CD14-positive monocyte (primary cell): ENCODE measurements at places on chromosomes 12 and 14. TPM values are rescaled to one million over a fixed set of nuclear protein-coding genes. Genes with fewer than 3 reads are reported as not detected.

GRCh38 chr14:53325176-53325806 is 172.2 kb upstream of the DDHD1 start:
- DNase-seq = no peak

DNA sequence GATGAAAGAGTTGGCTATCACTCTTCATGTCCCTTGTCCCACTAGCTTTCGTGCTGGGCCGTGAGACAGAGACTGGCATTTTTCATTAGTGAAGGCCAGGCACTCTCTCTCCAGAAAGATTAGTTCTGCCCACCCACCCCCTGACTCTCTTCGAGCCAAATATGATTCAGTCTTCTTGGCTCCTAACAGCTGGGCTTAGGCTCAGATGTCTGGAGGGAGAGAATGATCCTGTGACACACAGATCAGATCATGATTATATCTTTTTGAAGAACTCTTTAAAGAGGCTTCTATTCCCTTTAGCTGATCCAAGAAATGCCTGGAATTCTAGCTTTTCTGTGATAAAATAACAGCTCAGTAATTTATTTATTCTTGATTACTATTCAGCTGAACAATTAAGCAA is 5.2 kb upstream of the GNG2 start:
- no peak for DNase-seq

DNA sequence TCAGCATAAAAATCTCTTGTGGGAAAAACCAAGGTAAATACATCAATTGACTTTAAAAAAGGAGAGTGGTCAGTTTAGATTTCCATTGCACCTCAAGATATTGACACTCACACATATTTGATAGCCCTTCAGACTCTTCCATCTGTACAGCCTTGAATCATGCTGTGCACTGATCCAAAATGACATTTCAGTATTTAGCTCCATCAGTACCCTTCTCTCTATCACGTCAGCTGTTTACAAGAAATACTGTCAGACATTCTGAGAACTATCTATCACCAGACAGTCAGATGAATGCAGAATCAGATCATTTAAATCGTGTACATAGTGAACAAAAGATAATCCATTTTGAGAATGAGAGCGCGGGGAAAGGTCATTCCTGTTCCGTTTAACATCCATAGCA is 511.9 kb downstream of the RPL10L start:
- DNase-seq = no peak

DNA sequence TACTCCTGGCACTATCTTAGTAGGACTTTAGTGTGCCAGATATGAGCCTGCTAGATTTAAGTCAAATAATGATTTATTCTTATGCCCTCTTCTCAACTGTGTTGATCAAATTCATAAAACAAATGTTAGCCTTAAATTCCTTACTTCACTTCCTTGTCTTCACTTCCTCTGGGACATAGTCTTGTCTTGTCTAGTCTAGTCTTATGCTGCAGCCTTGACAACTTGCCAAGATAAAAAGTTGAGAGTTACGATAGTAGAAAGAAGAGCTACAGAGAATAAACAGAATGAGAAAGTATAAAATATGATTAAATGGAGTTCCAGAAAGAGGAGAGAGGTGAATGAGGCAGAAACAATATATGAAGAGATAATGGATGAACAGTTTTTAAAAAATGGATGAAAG is 378.1 kb downstream of the DAD1 start:
- DNase-seq = no peak

DNA sequence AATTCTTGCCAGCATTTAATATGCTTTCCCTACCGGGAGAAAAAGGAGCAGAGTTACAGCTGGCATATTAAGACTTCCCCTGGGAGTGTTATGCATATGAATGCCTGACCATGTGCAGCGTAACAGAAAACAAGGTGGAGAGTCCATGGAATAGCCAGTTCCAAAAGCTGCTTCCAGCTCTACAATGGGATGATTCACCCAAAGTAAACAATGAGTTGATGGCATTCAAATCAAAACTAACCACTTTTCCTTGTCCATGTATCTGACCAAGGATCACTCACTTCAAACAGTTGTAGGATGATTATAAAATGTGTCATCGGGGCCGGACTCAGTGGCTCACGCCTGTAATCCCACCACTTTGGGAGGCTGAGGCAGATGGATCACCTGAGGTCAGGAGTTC is 48.1 kb upstream of the BICDL1 start:
- no peak for DNase-seq

GRCh38 chr14:34452258-34452822 is 9.7 kb downstream of the SPTSSA start:
- no peak for DNase-seq

- DNase-seq = no peak
Observed at GRCh38 chr14:56241461-56241860, 123.2 kb downstream of the PELI2 start.

DNA sequence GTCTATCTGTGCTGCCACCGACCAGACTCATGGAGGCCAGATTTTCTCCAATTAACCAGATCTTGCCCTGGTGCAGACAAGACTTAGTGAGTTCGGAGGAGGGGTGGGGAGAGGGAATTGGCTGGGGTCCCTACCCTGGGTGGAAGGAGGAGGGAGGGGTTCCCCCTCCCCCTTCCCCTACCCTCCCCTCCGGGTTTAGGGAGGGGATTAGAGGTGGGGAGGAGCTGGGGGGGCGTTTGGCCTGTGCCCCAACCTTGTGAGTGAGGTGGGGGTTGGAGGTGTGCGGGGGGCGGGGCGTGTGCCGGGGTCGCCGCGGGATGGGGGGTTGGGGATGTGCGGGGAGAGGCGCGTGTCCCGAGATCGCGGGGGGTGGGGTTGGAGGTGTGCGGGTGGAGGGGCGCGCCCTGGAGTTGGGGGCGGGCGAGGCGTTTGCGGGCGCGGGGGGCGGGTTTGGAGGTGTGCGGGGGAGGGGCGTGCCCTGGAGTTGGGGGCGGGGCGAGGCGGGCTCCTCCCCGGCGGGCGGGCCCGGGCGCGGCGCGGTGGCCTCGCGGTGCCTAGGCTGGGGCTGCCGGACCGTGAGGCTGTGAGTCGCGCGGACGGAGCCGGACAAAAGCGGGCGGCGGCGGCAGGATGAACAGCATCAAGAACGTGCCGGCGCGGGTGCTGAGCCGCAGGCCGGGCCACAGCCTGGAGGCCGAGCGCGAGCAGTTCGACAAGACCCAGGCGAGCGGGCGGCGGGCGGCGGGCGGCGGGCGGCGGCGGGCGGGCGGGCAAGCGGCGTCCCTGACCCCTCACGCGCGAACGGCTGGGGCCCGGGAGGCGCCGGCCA is at the start of gene HIP1R:
Gene HIP1R, plus strand, starts transcription at position 537 of the 829 bp plus-strand sequence. Its CDS starts 94 bp downstream, at position 631.
- DNase-seq = no peak

- DNase-seq = no peak
Observed at GRCh38 chr12:120370343-120371243, 1.6 kb upstream of the MSI1 start.

GRCh38 chr12:79420146-79420618 is 270.6 kb downstream of the PAWR start:
- DNase-seq = no peak

- DNase-seq = no peak
Observed at GRCh38 chr12:103737881-103738280, 103.2 kb downstream of the NT5DC3 start.

- no peak for DNase-seq
Observed at GRCh38 chr14:104693482-104694431, 4.3 kb downstream of the INF2 start.

DNA sequence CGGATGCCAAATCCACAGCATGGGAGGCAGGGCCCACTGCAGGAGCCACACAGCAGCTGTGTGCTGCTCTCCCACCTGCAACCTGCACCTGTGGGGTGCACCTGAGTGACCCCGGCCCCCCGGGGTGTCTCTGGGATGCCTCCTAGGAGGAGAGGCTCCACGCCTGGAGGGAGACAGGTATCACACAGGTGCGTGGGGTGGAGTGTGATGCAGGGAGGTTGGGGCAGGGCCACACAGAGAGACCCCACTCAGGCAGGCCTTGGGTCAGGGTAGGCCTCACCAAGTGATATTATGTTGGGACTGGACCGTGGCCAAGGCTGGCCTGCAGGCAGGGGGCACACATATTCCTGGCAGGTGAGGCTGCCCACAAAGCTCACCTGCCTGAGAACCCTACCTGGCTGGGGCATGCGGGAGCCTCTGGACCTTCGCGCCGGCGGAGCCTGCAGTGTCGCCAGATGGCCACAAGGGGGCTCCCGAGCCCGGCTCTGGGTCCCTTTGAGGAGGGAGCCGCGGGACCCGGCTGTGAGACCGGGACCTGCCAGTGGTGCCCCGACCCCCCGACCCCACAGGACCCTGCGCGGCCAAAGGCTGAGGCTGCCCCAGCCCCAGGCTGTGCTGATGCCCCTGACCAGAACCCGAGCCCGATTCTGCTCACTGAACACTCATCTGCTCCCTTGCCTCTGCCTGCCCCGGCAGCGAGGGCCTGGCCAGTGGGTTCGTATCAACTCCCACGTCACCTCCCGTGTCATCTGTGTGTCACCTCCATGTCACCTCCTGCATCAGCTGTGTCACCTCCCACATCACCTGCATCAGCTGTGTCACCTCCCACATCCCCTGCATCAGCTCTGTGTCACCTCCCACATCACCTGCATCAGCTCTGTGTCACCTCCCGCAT is 11.4 kb downstream of the TMEM121 start:
- peak; percentile 46 for DNase-seq

- no peak for DNase-seq
Observed at GRCh38 chr12:122150127-122150681, 23.8 kb downstream of the IL31 start.

- DNase-seq = peak; percentile 85
Observed at GRCh38 chr12:54364413-54364812, at the start of gene GPR84. GPR84 (minus strand) TSS chr12:54364486; CDS start chr12:54363851, 635 bp downstream.

- DNase-seq = no peak
Observed at GRCh38 chr12:26736563-26737486, 96.2 kb downstream of the ITPR2 start.

- DNase-seq = no peak
Observed at GRCh38 chr12:24307716-24308335, 358.4 kb upstream of the SOX5 start.

- DNase-seq = no peak
Observed at GRCh38 chr12:64819816-64820402, 4.5 kb upstream of the TBC1D30 start.

DNA sequence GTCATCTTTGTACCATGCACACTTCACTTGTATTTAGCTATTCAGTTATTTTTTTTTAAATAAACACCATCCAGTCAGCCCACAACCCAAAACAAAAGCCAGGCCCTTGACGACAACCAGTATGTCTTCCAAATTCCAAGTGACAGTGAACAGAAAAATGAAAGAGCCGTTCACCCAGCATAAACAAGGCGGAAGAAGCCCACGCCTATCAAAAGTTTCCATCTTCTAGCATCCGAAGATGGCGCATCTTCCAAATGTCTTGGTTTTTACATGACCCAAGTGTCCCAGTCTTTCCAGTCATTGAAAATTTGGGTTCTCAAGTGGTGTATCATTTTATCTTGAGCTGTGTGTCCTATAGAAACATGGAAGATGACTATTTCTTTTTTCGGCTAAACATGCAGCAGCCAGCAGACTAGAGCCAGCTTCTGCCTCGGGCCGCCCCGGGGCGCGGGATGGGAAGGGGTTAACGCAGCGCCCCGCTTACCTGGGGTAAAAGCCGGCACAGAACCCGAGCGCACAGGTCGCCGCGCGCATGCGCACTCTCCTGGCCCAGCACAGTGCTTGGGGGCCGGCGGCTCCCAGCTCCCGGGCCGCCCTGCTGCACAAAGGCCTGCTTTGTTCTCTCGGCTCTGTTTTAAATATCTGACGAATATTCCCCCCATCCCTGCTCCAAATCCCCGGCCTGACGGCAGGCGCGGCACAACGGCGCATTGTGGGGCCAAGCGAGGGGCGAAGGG is 164.8 kb downstream of the ZFP36L1 start:
- peak; percentile 30 for DNase-seq

GRCh38 chr12:108543652-108544051 is 17.3 kb downstream of the SART3 start:
- DNase-seq = no peak

DNA sequence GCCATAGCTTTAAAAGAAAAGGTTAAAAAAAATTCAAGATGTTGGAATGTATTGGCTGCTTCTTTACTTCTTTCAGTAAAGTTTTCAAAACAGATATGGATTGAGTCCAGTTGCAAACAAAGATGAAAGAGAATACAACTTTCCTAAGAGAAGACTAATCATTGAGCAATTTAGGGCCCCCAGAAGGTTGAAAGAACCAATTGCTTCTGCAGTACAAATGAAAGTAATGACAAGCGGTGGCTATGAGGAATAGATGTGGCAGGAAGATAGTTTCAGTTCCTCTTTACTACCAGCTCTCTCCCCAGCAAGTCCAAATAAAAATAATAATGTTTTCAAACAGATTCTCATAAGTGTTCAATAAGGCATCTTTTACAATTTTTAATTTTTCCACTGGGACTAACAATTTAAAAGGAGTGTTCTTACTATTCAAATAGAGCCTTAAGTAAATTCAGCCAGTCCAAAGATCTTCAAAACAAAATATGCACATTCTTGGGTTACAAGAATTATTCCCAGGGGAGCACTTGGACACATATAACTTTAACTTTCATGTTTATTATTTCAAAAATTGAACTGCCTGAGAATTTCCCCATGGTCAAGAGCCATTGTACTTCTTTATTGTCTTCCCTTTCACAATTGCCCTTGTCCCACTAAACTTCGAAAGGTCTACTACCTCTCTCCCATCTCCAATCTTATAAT is 62.3 kb upstream of the PPP1R12A start:
- DNase-seq = peak; percentile 32

DNA sequence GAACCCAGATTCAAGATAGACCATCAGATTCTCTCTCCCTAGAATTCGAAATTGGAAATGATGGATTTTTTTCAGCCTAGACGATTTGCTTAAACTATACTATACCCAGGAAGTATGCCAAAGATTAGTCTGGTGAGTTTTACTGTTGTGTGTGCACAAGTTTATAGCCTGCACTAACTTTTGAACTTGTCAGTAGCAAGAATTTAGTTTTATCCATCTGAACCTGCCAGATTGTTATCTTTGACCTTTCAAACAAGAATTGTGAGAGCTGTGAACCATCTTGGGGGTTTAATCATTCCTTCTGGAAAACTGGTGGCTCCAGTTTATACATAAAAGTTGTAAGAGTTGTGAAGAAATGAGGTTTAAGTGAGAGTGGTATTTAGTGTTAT is 243.5 kb upstream of the DAAM1 start:
- DNase-seq = no peak

DNA sequence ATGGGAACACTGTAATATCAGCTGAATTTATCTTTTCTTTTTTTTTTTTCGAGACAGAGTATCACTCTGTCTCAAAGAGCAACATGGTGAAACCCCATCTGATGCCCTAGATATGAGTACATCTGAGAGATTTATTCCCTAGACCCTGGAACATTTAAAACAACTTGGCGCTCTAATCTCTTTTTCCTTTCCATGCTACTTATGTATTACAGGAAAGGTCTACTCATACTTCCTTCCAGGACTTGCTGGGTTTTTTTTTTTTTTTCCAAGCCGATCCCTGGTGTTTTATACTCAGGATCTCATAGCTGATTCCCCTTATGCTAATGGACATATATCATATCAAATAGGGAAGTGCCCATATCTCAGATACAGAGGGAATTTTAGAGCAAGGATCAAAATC is 83.1 kb downstream of the MAPKAPK5 start:
- DNase-seq = no peak

GRCh38 chr14:72828604-72829003 is 65.3 kb downstream of the DPF3 start:
- no peak for DNase-seq

GRCh38 chr14:85531587-85532373 is 1.8 kb downstream of the FLRT2 start:
- DNase-seq = peak; percentile 36

GRCh38 chr12:107818984-107819383 is 44.5 kb downstream of the ASCL4 start:
- no peak for DNase-seq

Gene ABCD4
- 13.9 TPM for polyA plus RNA-seq

Gene STON2
- 2.5 and 3.2 TPM in 2 replicates for polyA plus RNA-seq

Gene PLCZ1
- not detected for polyA plus RNA-seq

Gene SDR9C7
- polyA plus RNA-seq = not detected in 2 replicates
